ENCODE measurements at places on chromosomes 16 and 17.

- DNase-seq: no peak
Observed at GRCh38 chr17:50332196-50332595, 13.7 kb upstream of the XYLT2 start.

- no peak for DNase-seq
Observed at GRCh38 chr17:55769625-55770000, 18.8 kb downstream of the PCTP start.

DNA sequence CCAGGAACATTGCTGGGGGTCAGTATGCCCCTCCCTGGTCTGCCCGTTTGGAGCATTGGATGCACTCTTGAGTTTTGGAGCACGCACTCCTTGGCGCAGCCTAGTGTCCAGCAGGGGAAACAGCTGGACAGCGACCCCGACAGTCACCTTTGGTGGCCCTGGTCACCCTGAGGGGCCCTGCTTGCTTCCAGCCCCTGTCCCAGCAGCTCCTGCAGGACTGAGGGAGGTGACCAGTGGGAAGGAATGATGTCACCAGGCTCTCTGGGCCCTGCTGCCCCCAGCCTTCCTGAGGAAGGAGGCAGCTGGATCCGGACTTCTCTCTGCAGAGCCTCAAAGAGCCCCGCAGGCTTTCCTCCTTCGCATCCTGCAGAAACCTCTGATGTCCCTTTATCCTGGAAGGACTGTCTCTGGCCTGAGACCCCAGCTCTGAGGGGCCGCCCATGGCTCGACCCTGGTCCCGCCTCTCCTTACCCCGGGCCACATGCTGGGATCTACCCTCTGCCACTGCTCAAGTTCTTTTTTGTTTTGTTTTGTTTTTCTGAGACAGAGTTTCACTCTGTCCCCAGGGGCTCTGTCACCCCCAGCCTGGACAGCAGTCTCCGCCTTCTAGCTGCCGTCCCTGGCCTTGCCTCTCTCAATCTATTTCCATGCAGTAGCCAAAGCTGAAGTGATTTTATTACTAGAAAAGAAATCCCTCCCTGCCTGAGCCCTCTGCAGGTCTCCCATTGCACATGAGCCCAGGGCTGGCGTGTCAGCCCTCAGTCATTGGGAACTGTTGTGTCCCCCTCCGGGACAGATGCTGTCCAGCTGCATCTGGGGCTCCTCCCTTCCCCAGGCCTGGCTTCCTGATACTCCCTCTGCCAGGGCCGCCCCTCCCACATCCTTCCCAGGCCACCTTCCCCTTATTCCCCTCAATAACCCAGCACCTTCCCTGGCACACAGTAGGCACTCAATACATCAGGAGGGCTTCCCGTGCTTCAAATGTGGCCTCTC is 11.6 kb downstream of the ZSCAN10 start:
- DNase-seq: no peak

GRCh38 chr17:81551458-81552243 is 502 bp downstream of the FAAP100 start:
- no peak for DNase-seq

DNA sequence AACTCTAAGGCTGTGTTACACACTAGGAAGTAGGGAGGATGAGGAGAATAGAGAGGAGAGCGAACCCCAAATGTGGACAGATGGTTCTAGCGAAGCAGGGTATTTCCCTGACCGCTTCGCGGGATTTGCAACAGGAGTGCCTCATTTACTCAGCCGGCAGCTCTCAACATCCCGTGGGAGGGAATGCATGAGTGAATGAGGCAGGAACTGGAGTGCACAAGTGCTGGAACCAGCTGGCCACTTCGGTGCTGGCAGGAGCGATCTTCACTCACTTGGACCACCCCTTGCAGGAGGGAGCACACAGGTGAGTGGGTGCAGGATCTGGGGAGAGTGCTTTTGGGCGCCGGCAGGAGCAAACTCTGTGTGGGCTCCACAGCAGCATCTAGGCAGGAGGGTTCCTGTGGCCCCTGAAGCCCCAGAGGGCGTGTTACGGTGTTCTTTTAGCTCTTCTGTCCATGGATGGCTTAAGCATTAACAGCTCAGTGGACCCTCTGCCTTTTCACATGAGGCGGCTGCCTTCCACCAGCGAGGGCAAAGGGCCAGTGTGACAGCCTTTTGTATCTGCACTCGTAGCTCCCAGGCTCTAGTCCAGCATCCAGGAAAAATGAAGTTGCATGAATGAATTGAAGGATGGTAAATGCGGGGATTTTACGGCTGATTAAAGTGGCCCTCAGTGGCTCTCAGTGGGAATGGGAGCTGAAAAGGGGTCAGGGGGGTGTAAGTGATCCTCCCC is 17.4 kb upstream of the ZNHIT3 start:
- DNase-seq: no peak

- DNase-seq: no peak
Observed at GRCh38 chr17:4945176-4945943, 3.0 kb downstream of the PFN1 start.

DNA sequence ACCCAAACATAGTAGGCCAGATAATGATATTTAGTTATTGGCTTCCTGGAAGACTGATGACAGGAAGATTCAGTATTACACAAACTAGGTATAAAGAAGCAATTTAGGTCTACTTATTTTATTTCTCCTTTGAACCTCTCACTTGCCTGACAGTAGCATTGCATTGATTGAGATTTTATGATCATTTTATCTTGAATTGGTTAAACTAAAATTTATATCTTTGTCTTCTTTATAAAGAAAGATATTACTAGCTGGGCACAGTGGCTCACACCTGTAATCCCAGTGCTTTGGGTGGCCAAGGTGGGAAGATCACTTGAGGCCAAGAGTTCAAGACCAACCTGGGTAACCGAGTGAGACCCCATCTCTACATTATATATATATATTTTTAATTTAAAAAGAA is 14.4 kb downstream of the HLF start:
- DNase-seq: no peak

GRCh38 chr16:76796978-76797377 is 394.0 kb upstream of the MON1B start:
- DNase-seq: no peak

GRCh38 chr16:48907906-48908634 is 298.1 kb upstream of the N4BP1 start:
- DNase-seq: no peak

DNA sequence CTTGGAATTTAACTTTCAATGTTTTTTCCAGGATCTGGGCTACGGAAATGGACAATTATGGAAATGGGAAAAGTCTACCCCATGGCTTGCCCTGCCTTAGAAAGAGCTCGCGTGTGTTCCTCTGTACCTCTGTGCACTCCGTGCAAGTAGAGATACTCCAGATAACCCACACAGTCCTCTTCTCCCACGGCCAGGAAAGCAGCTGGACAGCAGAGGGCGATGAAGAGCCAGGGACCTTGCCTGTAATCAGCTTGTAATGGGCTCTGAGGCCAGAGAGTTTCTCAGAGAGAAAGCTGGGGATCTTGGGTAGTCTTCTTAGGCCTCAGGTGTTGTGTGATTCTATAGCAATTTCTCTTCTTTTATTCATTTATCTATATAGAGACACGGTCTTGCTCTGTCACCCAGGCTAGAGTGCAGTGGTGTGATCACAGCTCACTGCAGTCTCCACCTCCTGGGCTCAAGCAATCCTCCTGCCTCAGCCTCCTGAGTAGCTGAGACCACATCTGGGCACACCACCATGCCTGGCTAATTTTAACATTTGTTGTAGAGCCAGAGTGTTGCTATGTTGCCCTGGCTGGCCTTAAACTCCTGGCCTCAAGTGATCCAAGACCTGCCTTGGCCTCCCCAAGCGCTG is 2.4 kb upstream of the SOCS7 start:
- DNase-seq: no peak

- no peak for DNase-seq
Observed at GRCh38 chr16:14669776-14670175, 24.3 kb downstream of the PLA2G10 start.

DNA sequence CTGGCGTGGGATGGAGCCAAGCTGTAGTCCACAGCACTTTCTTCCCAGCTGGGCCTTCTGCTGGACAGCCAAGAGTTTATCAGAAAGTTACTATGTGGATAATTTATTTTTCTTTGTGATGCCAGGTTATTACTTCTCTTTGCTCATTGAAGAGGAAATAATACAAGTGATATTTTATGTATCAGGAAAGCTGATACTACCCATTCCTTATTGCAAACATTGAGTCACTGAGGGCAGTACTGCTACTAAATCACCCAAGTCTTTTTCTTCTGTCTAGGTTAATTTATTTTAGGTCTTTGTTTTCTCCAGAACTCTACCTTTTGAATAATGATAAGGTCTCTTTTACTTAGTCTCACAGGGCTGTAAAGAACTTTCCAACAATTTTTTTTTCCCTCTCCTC is 8.3 kb downstream of the NUP93 start:
- DNase-seq: no peak

DNA sequence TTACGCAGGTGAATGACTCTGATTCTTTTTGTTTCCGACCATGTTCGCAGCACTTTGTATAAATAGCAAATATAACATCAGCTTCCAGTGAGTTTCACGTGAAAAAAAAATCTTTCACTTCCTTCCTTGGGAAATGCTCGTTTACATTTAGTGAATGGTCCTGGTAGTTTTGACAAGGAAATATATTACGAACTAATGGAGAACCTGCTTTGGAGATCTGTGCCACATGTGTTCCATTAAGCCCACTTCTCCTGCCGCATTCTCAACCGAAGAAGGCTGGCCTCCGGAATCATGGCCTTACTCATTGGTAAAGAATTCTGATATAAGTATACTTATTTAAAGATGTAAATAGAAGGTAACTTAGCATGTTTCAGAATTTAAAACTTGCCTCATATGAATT is 3.6 kb downstream of the CRAMP1 start:
- DNase-seq: no peak

DNA sequence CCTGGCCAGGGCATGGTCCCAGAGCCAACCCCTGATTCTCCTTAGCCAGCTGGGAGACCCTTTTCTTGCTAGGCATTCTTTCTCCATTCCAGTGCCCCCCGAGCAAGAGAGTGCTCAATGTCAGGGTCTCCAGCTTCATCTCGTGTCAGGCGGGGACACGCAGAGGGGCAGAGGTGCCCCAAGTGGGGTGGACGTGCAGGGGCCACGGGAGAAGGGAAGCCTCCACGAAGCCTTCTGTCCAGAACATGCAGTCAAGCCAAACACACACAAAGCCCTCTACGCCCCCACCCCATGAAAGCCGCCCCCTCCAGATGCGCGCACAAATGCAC is 852 bp downstream of the GPR139 start:
- no peak for DNase-seq

DNA sequence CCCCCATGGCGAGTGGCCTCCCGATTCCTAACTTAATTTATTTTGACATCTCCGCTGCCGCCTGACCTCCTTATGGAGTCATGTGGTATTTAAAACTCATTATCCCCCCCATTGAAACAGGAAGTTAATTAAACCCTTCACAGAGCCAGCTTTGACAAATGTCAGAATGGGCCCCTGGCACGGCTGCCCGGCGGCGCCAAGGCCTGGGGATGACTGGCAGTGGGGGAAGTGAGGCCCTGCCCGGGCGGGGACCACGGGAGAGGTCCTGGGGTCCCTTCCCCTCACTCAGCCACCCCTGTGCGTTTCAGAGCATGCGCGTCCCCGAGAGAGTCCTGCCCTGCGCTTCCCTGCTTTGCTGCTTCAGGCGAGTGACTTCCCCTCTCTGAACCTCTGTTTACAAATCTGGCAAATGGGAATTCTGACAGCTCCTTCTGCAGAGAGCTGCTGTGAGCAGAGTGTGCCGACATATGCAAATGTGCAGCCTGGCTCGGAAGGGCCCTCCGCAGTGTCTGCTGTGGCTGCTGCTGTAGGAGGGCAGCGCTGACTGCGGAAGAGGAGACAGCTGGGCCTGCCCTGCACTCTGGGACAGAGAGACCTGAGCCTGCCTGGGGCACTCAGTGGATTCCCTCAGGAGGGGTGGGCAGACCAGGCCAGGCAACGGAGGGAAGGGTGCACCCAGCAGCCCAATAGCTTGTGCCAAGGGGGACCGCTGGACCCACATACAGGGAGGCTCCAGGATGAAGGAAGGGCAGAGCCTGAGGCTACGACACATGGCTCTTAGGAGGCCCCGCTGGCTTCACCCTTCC is 4.4 kb upstream of the ZFPM1 start:
- DNase-seq: no peak

DNA sequence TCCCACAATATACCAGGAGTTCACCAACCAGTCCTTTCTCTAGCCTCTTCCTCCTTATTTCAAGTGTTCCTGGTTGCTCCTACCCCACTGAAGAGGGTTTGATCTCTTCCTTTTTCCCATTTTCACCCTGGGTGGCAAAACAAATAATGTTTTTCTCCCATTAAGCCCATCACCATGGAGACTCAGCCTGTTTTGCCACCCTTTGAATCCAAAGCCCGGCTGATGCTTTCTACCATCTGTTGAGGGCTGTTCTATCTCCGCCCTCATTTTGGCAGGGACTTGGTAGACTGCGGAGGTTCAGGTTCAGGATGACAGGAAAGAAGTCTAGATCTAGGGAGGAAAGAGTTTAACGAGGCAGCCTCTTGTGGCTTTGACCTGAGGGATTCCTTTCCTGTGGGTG is 2.6 kb downstream of the DNAH2 start:
- no peak for DNase-seq

DNA sequence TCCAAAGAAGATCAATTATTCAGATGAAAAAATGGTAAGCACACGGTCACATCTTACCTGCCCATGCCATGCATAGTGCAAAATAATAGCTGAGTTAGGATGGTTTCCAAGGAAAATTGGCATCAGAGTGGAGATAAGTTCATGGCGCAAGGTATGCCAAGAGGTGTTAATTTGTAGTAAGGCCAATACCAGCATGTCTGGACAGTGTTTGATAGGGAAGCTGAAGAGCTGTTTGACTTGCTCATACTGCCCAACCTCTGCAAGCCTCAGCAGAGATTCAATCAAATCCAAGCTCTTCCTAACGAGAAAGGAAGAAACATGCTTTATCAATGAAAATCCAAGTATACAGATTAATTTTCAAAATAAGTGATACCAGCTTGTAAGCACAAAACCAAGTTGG is 51.0 kb downstream of the CNOT1 start:
- DNase-seq: no peak

DNA sequence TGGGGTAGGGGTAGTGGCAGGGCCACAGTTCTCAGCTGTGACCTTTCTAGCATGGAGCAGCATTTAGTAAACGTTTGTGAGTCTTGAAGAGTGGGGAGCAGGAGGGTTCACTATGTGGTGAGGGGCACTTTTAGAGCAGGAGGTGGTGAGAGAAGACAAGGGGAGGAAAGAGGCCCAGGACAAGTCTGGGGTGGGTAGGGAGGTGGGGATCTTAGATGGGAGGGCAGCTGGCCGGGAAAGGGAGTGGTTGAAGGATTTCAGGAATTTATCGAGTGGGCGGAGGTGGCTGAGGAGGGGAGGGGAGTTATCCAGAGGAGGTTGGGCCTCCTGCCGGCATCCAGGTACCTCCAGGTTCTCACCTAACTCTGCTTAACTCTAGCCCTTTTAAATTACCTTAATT is 1.9 kb downstream of the CLEC16A start:
- no peak for DNase-seq
